ENCODE measurements at places on chromosomes 1 and 21. TPM values are rescaled to one million over a fixed set of nuclear protein-coding genes. Genes with fewer than 3 reads are reported as not detected.

Gene TEKT2
- not detected for total RNA-seq

Gene ANKRD65
- not detected for total RNA-seq

Gene ZBED6
- 23.3 TPM for total RNA-seq

Gene RRP15
- 12.6 TPM for total RNA-seq

Gene NR5A2
- total RNA-seq: not detected

Gene SMCP
- not detected for total RNA-seq

Gene SPRR2F
- not detected for total RNA-seq

Gene PLA2G2C
- total RNA-seq: 0.95 TPM

Gene AGMAT
- total RNA-seq: 15.9 TPM

- no peak for DNase-seq
- H3K27me3 ChIP-seq: no peaks in the 10 kb centered on the region
- no peaks in the 10 kb centered on the region for H3K36me3 ChIP-seq
- no peaks in the 10 kb centered on the region for H3K4me1 ChIP-seq
- H3K27ac ChIP-seq: no peak overlapping the region
Observed at GRCh38 chr1:71223641-71224340, 143.0 kb upstream of the ZRANB2 start.

GRCh38 chr1:206794294-206794908 lies 22.1 kb upstream of the IL10 start:
- H3K27me3 ChIP-seq: peaks cover 6% of the 10 kb centered on the region
- H3K4me1 ChIP-seq: peaks cover 39% of the 10 kb centered on the region
- H3K4me3 ChIP-seq: no peak overlapping the region
- peak; percentile 60 for DNase-seq

- no peak for DNase-seq
- no peaks in the 10 kb centered on the region for H3K4me1 ChIP-seq
- H3K27me3 ChIP-seq: peaks cover 3% of the 10 kb centered on the region
- H3K36me3 ChIP-seq: no peaks in the 10 kb centered on the region
- H3K4me3 ChIP-seq: no peak overlapping the region
Observed at GRCh38 chr1:201730611-201731010, 98.3 kb upstream of the IPO9 start.

GRCh38 chr1:43305461-43305860 lies 4.7 kb downstream of the TIE1 start:
- H3K27ac ChIP-seq: no peak overlapping the region
- H3K4me3 ChIP-seq: no peak overlapping the region
- no peaks in the 10 kb centered on the region for H3K4me1 ChIP-seq
- H3K36me3 ChIP-seq: no peaks in the 10 kb centered on the region

- no peak overlapping the region for H3K4me3 ChIP-seq
- no peak for DNase-seq
- no peak overlapping the region for H3K27ac ChIP-seq
- no peaks in the 10 kb centered on the region for H3K27me3 ChIP-seq
- no peaks in the 10 kb centered on the region for H3K4me1 ChIP-seq
- H3K36me3 ChIP-seq: no peaks in the 10 kb centered on the region
Observed at GRCh38 chr21:45998276-45998701, 16.7 kb downstream of the COL6A1 start.

- no peak overlapping the region for H3K4me3 ChIP-seq
- peaks cover 10% of the 10 kb centered on the region for H3K27me3 ChIP-seq
- no peaks in the 10 kb centered on the region for H3K4me1 ChIP-seq
Observed at GRCh38 chr1:184433956-184434502, 47.2 kb downstream of the C1orf21 start.

GRCh38 chr21:29305561-29305960 lies 6.8 kb downstream of the BACH1 start:
- H3K4me1 ChIP-seq: peaks cover 73% of the 10 kb centered on the region
- no peak overlapping the region for H3K4me3 ChIP-seq
- no peak for DNase-seq
- no peak overlapping the region for H3K27ac ChIP-seq
- peaks cover 7% of the 10 kb centered on the region for H3K36me3 ChIP-seq

DNA sequence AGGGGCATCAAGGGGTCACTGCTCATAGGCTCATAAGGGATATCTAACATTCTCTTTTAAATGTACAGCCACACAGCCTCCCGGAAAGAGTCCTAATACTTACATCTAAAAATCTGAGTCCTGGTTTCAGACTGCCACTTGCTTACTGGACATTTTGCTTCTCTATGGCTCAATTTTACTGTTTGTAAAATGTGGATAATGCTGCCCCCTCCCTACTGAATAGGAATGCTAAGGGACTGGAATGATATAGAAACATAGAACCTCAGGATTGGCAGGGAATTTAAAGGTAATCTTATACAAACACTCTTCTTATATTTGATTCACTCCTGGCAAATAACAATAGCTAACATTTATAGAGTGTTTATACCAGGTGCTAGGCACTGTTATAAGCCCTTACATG lies 910 bp upstream of the TNR start:
- no peaks in the 10 kb centered on the region for H3K36me3 ChIP-seq
- no peak for DNase-seq
- no peaks in the 10 kb centered on the region for H3K4me1 ChIP-seq

DNA sequence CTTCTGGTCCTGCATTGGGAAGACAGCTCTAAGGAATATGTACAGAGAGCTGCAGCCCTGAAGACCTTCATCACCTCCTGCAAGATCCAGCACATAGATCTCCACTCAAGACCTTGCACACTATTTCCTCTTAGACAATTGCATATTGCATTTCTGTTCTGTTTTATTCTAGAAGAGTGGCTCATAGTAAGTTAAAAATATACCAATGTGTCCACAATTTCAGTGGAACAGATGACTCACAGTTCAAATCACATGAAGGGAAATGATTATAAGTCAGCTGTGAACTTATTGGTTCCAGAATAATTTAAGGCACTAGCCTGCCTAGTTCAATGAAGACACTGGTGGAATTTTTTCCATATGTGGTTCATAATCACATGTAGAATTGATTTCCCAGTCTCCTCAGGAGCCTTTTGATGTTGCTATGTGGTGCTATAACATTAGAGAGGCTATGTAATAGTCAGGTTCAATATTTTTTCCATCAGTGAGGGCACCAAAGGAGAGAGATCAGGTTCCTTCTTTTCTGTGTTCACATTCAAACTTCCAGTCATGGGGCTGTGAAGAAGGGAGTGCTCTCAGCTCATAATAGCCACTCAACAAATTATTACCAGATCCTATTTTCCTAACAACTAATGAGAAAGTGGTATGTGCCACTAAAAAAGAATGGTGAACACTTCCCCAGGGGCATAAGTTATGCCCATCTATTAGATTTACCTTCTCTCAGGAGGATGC lies 9.8 kb upstream of the AK5 start:
- H3K4me3 ChIP-seq: no peak overlapping the region
- H3K27me3 ChIP-seq: no peaks in the 10 kb centered on the region
- H3K4me1 ChIP-seq: peaks cover 4% of the 10 kb centered on the region
- no peak overlapping the region for H3K27ac ChIP-seq
- DNase-seq: no peak

- peaks cover 13% of the 10 kb centered on the region for H3K27me3 ChIP-seq
- no peaks in the 10 kb centered on the region for H3K4me1 ChIP-seq
- DNase-seq: no peak
- H3K27ac ChIP-seq: no peak overlapping the region
- H3K36me3 ChIP-seq: no peaks in the 10 kb centered on the region
Observed at GRCh38 chr1:117826540-117827078, 102.8 kb downstream of the GDAP2 start.

DNA sequence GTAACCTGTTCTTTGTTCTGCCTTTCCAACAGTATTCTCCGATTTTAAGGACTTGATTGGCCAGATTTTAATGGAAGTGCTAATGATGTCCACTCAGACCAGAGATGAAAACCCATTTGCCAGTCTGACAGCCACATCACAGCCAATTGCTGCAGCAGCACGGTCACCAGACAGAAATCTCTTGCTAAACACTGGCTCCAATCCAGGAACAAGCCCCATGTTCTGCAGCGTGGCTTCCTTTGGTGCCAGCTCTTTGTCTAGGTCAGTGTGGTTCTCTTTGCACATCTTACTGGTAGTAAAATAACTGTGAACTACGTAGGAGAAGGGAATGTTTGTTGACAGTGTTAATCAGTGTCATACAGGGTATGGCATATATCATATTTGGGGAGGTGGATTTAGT lies 72.7 kb downstream of the UBE4B start:
- no peaks in the 10 kb centered on the region for H3K4me1 ChIP-seq
- no peak for DNase-seq
- no peaks in the 10 kb centered on the region for H3K27me3 ChIP-seq
- H3K27ac ChIP-seq: no peak overlapping the region
- no peak overlapping the region for H3K4me3 ChIP-seq
- peaks cover 21% of the 10 kb centered on the region for H3K36me3 ChIP-seq

- H3K27ac ChIP-seq: no peak overlapping the region
- peaks cover 6% of the 10 kb centered on the region for H3K27me3 ChIP-seq
- H3K4me1 ChIP-seq: no peaks in the 10 kb centered on the region
Observed at GRCh38 chr21:30271611-30272010, 11.1 kb downstream of the KRTAP24-1 start.

DNA sequence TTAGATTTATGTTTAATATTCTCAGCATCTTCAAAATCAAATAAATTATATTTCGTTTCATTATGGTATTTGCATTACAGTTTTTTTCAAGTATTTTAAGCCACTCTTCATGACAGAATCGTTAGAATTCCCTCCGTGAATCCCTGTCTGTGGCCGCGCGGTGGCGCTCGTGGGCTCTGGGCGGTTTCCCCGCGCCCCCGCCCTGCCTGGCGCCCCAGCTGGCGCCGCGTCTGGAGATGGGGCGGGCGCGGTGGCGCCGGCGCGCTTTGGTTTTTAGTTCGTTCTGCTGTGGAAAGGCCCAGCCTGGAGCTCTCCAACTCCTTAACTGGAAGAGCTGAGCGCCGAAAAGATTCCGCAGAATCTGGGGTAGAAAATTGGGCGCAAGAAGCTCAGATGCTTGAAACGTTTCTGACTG lies 25.7 kb downstream of the PRMT2 start:
- H3K4me1 ChIP-seq: peaks cover 13% of the 10 kb centered on the region
- H3K4me3 ChIP-seq: peak overlapping the region; percentile 54
- H3K27ac ChIP-seq: no peak overlapping the region
- no peaks in the 10 kb centered on the region for H3K27me3 ChIP-seq
- peaks cover 16% of the 10 kb centered on the region for H3K36me3 ChIP-seq
- DNase-seq: peak; percentile 62
